OCI-LY7 (cell line): ENCODE measurements at places on chromosomes 6 and 20.

DNA sequence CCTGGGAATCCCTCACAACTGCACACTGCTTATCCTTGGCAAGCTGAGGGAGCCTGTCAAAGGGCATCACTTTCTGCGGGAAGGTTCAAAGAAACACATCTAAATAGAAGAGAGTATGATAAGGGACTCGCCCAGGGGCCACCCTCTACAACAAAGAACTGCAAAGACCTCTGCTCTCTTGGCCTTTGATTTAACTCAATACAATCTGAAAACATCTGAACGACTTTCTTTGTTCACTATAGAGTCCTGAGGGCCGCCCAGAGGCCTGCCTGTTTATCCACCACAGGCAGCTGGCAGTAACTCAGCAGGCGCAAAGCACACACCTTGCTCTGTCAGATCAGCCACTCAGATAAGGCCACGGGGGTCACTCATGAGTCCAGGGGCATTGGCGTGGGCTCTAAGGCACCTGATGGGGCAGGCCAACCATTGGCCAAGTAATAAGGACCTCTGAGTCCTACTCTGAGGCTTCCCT, 139.3 kb downstream of the UNC5CL start:
- DNase-seq, result no peak

- DNase-seq, result peak; percentile 64
These were observed 20.6 kb upstream of the ARHGAP18 start for GRCh38 chr6:129730477-129731165.

GRCh38 chr20:3802524-3803239, 6.6 kb downstream of the CDC25B start:
- DNase-seq, result no peak

DNA sequence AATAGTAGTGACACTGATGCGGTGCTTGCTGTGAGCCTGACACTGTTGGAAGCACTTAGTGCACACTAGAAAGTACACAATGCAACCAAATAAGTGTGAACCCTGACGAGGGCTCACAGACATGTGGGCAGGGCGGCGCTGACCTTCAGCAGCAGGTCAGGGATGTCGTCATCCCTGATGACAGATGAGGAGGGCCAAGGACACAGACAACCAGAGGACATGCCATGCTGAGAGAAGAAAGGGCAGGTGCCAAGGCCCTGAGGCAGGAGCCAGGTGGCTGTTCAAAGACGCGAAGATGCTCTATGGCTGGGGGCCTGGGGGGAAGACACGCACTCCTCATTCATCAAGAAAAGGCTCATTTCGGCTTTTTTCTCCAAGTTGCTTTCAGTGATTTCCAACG, 176.4 kb upstream of the CST7 start:
- no peak for DNase-seq

DNA sequence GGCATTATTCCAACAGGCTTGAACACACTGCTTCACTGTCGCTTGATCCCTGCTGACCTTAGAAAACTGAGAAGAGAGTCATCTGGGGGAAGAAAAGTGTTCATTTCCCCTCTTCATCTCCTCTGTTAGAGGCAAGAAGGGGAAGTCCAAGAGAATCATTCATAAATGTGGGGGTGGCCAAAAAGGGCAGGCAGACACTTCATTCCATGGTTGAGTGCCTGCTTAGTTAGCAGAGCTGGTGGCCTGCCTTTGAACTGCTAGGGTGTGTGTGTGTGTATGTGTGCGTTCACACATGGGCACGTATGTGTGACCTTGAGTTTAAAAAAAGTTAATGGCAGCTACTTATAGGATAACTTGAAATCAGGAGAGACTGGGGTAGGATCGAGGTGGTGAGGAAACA, 39.4 kb upstream of the RFPL4B start:
- DNase-seq, result peak; percentile 7
